ENCODE measurements at places on chromosomes 11 and 22. TPM values are rescaled to one million over a fixed set of nuclear protein-coding genes. Genes with fewer than 3 reads are reported as not detected.

TRIM6 gene
- 9.2 TPM for total RNA-seq

TMEM132A gene
- total RNA-seq = 22.2 TPM

TUB gene
- total RNA-seq = 8.3 TPM

SMCO4 gene
- 26.5 TPM for total RNA-seq

CREB3L1 gene
- 60.9 TPM for total RNA-seq

SERHL2 gene
- 11.5 TPM for total RNA-seq

GLB1L2 gene
- total RNA-seq = 0.70 TPM

OR5B21 gene
- not detected for total RNA-seq

APOL4 gene
- 2.2 TPM for total RNA-seq

WT1 gene
- 30.3 TPM for total RNA-seq

OR52L1 gene
- total RNA-seq = not detected

DTX4 gene
- 10.0 TPM for total RNA-seq

CRYBA4 gene
- total RNA-seq = not detected

VWA5A gene
- 7.2 TPM for total RNA-seq

AKIP1 gene
- 39.8 TPM for total RNA-seq

SNX15 gene
- total RNA-seq = 7.8 TPM

NAP1L4 gene
- total RNA-seq = 48.2 TPM

GP1BB gene
- total RNA-seq = 8.9 TPM

MRGPRX3 gene
- not detected for total RNA-seq

CHRNA10 gene
- 0.12 TPM for total RNA-seq

RIBC2 gene
- not detected for total RNA-seq

CHRM1 gene
- total RNA-seq = not detected

C11orf86 gene
- not detected for total RNA-seq

BTBD10 gene
- total RNA-seq = 21.6 TPM

OTOG gene
- total RNA-seq = not detected

PGR gene
- total RNA-seq = 1.9 TPM

GDPD4 gene
- not detected for total RNA-seq

RAG1 gene
- 0.12 TPM for total RNA-seq

ADORA2A gene
- total RNA-seq = 5.4 TPM

YWHAH gene
- 87.6 TPM for total RNA-seq

HEPHL1 gene
- total RNA-seq = not detected

MS4A4E gene
- not detected for total RNA-seq

MS4A14 gene
- total RNA-seq = not detected

KCNK4 gene
- not detected for total RNA-seq

TPST2 gene
- 19.1 TPM for total RNA-seq

SYNGR1 gene
- 14.9 TPM for total RNA-seq

TMPRSS5 gene
- not detected for total RNA-seq

CRACR2B gene
- 0.70 TPM for total RNA-seq
